ENCODE measurements at places on chromosomes 4 and X.

DNA sequence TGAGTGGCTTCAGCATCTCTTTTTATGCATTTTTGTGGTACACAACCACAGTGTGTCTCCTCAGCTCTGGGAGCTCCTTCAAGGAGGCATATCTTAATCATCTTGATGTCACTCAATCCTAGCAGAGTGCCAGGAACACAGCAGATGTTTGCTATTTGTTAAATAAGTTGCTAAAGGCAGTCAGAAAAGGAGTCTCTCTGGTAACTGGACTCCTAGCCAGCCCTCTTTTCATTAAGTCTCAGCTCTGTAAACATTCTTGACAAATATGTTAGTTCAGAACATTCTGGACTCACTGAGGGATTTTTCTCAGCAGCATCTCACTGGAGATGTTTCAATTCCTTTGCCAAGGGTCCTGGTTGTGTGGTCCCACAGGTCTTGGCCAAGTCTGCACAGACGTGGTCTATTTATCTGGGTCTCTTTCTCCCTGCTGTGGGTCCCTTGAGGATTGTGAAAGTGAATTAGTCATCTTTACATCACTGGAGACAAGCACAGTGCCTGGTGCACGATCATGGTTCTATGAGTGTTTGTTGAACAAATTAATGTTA is 20.3 kb upstream of the FAM9C start:
- DNase-seq: no peak
- H3K27ac ChIP-seq: no peak overlapping the region
- H3K27me3 ChIP-seq: no peaks in the 10 kb centered on the region
- H3K36me3 ChIP-seq: no peaks in the 10 kb centered on the region

GRCh38 chrX:70129816-70130215 is 3.4 kb upstream of the IGBP1 start:
- H3K27ac ChIP-seq: no peak overlapping the region
- no peak overlapping the region for H3K4me3 ChIP-seq
- H3K4me1 ChIP-seq: peaks cover 7% of the 10 kb centered on the region
- DNase-seq: no peak
- no peaks in the 10 kb centered on the region for H3K36me3 ChIP-seq

DNA sequence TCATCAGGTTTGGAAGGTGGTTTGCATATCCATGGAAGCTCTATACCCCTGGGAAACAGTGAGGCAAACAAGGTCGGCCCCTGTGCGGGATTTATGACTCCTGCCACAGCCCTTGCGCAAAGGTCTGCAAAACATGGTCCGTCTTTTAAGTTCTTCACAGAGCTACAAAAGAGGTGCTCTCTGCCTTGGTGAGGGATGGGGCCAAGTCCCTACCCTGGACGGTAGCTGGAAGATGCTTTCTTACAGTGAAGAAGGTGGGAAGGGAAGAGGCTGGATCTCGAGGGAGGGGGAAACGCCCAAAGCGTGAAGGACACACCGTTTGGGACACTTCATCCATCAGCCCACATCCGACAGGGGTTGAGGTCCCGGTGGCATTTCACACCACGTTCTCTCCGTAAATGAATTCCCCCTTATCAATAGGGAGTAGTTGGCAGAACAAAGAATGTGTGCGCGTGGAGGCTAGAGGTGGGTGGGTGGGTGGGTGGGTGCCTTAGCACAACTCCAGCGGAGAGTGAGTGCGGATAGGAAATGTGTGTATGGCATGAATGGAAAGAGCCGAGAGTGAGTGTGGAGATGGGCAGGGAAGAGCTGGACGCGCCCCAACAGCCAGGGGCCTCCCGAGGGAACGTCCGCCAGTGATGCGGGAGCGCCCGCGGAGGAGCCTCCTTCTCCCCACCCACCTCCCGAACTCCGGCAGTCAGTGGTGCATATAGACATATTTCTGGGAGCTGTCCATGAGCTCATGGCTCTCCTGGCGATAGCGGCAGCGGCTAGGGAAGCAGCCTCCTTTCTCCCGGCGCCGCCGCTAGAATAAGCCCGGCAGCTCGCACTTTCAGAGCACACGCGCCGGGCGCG is 68.3 kb downstream of the LARP7 start:
- H3K36me3 ChIP-seq: no peaks in the 10 kb centered on the region
- no peak for DNase-seq
- H3K4me3 ChIP-seq: peak overlapping the region; percentile 34
- H3K27ac ChIP-seq: no peak overlapping the region
- H3K4me1 ChIP-seq: peaks cover 15% of the 10 kb centered on the region
- peaks cover 29% of the 10 kb centered on the region for H3K27me3 ChIP-seq

DNA sequence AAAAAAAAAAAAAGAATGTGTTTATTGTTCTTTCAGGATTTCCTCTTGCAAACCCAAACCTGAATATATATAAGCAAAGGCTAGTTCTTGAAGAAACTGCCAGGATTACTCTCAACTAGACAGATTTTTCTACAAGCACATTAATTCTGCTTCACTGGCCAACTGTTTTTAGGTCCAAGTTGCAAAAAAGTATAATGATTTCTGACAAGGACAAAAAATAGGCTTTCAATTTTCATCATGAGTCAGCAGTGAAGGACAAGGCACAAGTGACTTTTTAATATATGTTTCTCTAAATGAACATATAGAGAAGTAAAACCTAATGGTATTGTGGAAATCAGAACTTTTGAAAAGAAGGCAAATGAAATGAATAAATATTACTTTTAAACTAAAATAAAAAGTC is 73.7 kb downstream of the ELOVL6 start:
- no peak overlapping the region for H3K4me3 ChIP-seq
- DNase-seq: no peak
- H3K4me1 ChIP-seq: no peaks in the 10 kb centered on the region
- H3K36me3 ChIP-seq: no peaks in the 10 kb centered on the region
- H3K27ac ChIP-seq: no peak overlapping the region
- no peaks in the 10 kb centered on the region for H3K27me3 ChIP-seq

DNA sequence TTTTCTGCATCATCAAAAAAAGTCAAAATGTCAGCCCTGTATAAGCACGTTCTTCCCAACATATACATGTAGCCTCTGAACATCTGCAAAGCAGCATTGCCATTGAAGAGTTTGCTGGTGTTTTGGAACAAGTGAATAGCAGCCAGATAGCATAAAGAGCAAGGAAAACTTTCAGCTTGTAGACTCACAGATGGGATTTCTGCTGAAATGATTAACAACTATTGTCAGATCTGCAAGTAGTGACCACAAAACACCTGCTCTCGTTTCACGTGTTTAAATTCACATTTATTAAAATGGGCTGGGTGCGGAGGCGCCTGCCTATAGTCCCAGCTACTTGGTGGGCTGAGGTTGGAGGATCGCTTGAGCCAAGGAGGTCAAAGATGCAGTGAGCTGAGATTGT is 123.7 kb downstream of the SPRY1 start:
- no peak overlapping the region for H3K27ac ChIP-seq
- no peaks in the 10 kb centered on the region for H3K36me3 ChIP-seq
- H3K4me1 ChIP-seq: no peaks in the 10 kb centered on the region

Data from T-cell (primary cell).